ENCODE measurements at places on chromosomes 1 and 21. TPM values are rescaled to one million over a fixed set of nuclear protein-coding genes. Genes with fewer than 3 reads are reported as not detected.

The C1orf216 gene
- total RNA-seq = 9.9 TPM

DNA sequence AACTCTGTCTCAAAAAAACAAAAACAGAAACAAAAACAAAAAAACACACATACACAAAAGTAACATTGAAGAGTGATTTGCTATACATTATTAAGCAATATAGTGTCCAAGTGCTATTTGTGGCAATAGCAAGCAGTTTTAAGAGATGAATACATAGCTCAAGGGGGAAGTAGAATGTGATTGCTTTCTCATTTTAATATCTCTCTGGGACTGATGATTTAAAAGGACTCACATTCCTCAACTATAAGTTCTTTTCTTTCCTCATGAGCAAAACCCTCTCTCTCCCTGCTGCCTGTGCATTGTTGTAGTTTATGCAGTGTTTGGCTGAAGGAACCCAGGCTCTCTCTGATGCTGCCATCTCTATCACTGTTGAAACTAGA lies 47.0 kb upstream of the CSF1 start:
- no peak for DNase-seq

GRCh38 chr1:178543290-178543607 lies 30.3 kb downstream of the TEX35 start:
- DNase-seq = no peak

DNA sequence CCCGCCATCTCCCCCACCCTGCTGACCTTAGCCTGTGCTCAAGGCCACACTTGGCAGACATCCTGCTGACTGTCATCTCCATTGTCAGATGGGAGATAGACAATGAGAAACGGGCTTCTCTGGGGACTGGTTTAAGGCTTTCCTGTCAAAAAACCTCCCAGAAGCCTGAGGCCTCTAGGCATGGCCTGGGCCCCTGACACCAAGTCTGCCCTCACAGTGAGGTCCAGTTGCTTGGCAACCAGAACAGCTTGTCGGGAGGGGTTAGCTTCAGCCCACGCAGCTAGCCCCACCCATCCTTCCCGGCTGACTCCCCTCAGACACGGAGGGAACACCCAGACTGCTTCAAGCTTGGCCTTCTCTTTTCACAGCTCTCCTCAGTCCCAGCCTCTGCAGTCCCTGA lies 11.0 kb downstream of the PLEKHA6 start:
- DNase-seq = no peak

DNA sequence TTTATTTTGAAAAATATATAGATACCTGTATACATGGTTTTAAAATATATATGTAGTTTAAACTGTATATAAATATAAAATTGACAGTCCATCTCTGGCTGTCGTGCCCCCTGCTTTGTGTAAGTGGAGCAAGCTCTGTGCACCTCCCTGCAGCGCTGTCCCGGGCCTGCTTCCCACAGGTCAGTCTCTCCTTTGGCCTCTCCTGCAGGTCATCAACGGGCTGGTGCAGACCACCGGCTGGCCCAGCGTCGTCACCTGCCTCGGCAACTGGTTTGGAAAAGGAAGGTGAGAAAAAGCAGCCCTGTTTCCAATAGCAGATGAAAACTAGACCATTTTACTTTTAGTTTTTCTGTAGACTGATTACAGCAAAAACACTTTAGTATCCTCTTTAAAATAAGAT lies 28.5 kb downstream of the SLC37A1 start:
- DNase-seq = no peak

DNA sequence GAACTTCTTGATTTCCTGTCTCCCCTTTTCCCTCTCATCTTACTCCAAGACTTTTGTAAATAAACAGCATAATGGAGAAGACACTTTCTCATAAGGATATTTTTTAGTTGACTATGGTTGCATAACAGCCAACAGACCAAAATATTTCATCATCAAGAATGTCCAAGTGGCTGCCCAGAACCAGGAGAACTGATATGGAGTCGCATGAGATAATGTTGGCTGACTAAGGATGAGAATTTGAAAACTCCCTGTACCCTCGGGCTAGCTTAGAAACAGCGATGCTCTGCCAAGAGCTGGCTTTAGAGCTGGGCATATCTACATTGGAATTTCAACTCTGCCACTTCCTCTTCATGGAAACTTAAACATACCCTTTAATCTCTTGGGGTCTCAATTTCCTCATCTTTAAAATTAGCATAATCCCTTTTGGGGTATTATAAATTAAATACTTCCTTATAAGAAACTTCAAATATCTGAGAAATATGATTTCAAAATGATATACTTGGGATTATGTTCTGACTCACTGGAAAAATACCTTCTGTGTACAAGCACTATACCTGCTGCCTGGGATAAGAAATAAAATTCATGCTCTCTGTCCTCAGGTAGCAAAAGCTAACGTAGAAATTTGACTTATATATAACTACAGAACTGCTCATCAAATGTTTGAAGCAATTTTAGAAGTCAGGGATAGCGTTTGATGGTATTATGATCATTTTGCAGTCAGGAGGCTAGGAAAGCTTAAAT lies 777.3 kb downstream of the LTN1 start:
- no peak for DNase-seq

- DNase-seq = no peak
These were observed 357.2 kb downstream of the RGS7 start for GRCh38 chr1:240999826-241000225.

DNA sequence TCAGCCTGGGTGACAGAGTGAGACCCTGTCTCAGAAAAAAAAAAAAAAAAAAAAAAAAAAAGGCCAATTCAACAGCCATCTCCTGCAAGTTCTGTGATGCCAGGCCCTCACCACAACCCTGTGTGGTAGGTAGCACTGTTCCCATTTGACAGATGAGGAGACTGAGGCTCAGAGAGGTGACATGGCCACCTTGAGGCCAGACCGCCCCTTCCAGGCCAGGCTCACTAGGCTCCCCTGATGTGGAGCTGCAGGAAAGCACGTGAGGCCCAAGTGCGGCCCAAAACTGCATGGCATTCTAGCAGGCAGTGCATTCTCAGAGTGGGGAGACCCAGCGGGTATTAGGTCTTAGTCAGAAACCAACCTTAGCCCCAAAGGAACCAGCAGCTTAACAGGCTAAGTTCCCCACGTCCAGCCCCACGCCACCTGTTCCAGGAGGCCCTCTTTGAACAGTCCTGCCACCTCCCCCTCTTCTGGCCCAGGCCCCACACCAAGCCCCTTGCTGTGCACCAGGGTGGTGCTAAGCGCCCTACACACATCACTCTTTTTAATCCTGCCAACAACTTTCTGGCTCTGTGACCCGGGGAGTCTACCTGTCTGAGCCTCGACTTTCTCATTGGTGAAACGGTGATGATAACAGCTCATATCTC lies 11.7 kb upstream of the ECE1 start:
- DNase-seq = no peak

The ARV1 gene
- total RNA-seq = 5.7 TPM

- no peak for DNase-seq
These were observed 30.7 kb downstream of the PRDX6 start for GRCh38 chr1:173507847-173508209.

GRCh38 chr1:2463396-2463795 lies 12.7 kb upstream of the PLCH2 start:
- no peak for DNase-seq

- no peak for DNase-seq
These were observed 36.0 kb downstream of the GNG4 start for GRCh38 chr1:235613602-235614001.

The PDZK1IP1 gene
- not detected for total RNA-seq

DNA sequence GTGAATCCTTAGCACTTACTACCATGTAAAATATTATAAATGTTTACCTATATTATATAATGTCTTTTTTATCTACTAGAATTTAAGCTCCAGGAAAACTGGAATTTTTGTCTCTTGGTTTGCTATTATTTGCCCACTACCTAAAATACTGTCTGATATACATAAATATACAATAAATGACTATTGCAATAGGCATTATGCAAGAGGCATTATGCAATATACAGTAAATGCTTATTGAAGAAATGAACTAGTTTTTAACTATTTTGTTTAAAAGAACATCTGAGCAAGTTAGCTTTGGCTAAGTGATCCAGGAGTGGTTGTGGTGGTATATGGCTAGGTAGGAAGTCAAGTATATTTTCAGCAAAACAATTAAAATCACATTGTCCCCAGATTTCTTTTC lies 640.2 kb upstream of the PKN2 start:
- no peak for DNase-seq

DNA sequence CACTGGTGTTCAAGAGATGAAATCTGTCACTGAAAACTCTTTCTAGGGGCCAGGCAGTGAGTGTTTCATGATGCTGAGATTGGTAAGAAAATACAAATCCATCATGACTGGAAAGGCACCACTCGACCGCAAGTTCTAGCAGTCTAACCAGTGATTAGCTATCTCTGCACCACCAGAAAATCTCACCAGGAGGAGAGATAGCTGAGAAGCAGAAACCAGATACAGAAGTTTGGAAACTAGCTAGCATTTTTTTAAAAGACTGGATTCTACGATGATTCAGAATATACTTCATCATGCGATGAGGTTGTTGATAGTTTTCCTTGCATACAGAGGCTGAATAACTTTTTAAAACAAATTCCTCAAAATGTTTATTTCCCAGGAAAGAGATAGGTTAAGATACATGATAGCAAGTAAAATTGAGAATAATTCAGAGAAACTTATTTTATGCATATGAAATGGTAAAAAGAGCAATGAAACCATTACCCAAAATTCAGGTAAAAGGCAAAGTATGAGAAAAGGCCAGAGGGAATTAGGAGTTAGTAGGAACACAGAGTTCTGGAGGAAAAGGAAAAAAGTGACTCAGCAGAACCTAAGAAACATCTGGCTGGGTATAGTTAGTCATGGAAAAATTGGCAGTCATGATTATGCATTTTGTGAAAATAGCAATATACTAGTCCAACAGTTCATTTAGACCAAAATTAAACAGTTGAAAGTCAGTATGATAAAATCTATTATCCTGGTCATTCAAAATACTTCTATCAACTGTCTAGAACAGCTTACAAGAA lies 3.3 kb upstream of the F3 start:
- no peak for DNase-seq

DNA sequence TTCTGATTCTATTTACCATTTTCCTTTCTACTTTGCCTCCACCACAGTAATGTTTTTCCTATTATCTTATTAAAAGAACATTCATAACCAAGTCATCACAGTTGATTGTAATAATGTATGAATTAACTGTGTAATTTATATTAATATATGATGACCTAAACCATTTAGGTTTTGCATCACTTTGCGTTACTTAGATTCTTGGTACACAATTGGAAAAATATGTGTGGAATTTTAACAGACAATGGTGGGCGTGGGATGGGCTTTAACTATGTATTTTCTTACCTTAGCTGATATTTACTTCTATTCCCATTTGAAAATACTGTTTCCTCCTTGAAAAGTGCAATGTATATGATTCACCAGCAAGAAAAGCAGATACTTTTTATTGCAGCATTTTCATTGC lies 3.6 kb downstream of the KRTAP21-3 start:
- DNase-seq = no peak

The FCRL4 gene
- not detected for total RNA-seq

The C1orf94 gene
- total RNA-seq = not detected

GRCh38 chr1:60762911-60763310 lies 319.4 kb upstream of the NFIA start:
- no peak for DNase-seq

DNA sequence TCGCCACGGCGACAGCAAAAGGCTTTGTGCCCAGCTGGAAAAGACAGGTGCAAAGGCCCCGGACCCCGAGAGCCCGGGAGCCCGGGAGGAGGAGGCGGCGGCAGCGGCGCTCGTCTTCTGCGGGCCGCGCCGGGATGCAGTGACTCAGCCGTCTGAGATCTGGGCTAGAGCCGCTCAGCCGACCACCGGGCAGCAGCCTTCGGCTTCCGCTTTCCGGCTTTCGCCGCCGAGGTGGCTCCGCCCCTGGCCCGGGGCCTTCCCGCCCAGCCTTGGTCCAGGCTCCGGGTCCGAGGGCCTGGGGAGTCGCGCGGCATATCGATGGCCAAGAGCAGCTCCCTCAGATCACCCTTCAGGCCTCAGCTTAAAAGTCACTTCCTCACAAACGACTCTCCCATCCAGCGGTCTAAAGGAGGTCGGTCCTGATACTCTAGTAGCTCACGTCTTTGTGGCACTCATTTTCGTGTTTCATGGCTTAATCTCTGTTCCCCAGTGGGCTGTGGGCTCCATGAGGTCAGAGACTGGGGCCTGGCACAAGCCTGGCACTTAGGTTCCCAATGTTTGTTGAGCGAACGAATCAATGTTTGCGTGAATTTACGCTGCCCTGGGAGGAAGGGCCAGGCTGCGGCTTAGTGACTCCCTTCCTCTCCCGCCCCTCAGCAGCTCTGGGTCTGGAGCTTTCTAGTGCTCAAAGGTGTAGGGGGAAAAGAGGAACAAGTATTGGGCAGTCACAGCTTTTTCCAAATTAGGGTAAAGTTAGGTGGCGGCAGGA lies at the start of gene PHTF1:
Gene PHTF1 (minus strand): TSS at position 154 of the 769 bp plus-strand sequence. CDS start 783 bp downstream, outside the sequence.
- peak; percentile 23 for DNase-seq

DNA sequence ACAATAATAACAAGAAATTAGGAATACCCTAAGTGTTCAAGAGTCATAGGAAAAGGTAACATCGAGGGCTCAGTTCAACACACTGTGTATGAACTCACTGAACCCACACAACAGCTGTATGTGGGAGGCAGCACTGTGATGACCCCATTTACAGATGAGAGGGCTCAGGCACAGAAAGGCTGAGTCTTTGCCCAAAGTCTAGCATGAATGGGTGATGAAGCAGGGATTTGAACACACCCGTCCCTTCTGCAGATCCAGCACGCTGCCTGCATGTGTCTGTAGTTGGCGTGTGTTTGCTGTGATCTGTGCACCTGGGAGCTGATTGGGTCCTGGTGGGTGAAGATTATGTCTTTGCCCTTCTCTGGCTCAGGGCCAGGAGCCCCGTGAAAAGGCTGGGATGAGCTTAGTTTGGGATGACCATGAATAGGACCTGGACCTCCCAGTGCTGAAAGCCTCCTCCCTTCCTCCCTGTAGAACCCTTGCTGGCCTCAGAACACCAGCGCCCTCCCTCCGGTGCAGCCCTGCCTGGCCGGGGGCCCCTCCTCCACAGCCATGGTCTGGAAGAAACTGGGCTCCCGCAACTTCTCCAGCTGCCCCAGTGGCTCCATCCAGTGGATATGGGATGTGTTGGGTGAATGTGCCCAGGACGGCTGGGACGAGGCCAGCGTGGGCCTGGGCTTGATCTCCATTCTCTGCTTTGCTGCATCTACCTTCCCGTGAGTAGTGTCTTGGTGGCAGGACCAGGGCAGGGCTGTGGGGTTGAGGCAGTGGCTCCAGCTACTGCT lies 5.2 kb downstream of the SLC66A1 start:
- DNase-seq = no peak

DNA sequence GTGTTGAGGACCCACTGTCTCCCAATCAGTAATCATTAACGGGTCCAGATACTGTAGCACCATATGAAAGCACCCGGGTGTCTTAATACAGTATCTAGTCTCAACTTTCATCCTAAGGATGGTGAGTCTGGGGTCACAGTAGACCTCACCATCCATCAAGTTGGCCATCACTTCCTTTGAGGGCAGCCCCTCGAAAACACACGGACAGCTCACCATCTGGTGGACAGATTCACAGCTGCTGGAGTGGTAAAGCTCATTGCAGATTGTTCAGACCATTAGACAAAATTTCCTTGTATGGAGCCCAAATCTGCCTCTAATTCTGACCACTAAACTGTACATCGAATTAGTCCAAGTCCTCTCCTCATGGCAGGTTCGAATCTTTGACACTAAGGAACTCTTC lies 123.1 kb downstream of the PGBD5 start:
- no peak for DNase-seq

The PPM1J gene
- total RNA-seq = 0.42 TPM

The CD5L gene
- not detected for total RNA-seq

- no peak for DNase-seq
These were observed 31.2 kb upstream of the MORC3 start for GRCh38 chr21:36288651-36289243.

GRCh38 chr1:32525053-32525452 lies 14.2 kb upstream of the ZBTB8A start:
- no peak for DNase-seq

The CHI3L2 gene
- total RNA-seq = 9.1 TPM

The PRRX1 gene
- total RNA-seq = not detected

The SOD1 gene
- 143 TPM for total RNA-seq

Measured in T-helper 17 cell (primary cell).